GM18507 (cell line): ENCODE measurements at places on chromosomes 16 and 17.
A peak's percentile ranks its signal among the peaks of the same experiment; 100 is the strongest.

DNA sequence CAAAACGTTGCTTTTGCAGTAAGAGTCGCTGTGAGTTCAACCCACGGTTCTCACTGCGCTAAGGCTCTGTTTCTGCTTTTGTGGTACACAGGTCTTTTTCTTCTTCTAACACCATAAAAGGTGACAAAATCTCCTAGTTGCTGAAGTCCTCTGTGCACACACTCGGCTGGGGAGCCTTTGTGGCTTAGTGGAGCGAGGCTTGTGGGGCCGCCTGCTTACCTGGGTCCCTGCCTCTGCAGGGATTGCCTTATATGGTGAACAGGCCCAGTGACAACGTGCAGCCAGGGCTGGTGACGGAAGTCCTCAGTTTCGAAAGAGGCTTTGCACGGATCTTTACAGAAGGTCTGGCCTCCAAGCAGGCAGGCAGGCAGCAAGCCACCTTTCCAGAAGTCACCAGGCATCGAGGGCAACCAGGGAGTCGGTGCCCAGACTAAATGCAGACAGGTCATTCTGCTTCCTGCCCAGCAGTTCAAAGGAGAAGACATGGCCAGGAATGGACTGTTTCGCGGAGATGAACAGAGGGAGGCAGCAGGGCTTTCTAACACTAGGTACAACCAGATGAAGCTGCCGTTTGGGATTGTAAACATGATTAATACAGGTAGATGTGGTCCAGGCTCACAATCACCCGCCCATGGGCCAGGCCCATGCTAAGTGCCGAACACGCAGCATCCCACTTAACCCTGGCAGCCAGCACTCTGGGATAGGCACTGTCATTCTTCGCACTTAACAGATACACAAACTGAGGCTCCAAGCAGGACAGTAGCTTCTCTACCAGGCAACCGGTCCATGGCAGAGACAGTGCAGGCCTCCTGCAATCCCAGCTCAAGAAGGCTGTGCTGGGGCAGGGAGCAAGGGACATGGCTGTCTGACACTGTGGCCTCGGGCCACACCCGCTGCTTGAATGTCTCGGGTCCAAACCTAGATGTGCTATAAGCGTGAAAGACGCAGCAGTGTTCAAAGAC, 10.7 kb upstream of the MEAK7 start:
- DNase-seq: peak; percentile 78

GRCh38 chr17:45825792-45826191, 18.9 kb upstream of the SPPL2C start:
- no peak for DNase-seq

DNA sequence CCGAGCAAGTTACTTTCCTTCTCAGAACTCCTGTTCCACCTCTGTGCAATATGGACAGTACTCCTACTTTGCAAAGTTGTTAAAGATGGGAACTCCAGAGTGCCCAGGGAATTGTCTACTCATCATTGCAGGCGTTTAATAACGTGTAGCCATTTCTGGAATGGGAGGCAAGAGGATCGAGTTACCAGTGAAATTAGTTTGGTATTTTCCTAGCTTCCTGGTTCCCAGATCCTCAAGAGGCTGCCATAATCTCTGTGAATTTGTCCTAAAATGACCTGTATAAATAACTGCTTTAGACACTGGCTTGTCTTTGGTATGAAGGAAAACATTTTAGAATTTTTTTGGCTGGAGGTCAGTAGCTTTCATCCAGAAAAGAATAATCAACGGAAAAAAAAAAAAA, 27.7 kb downstream of the WWOX start:
- DNase-seq: no peak

- peak; percentile 80 for DNase-seq
These were observed 40.8 kb downstream of the METRNL start for GRCh38 chr17:83119987-83120864.

GRCh38 chr17:17702449-17703139, 21.3 kb downstream of the RAI1 start:
- no peak for DNase-seq

DNA sequence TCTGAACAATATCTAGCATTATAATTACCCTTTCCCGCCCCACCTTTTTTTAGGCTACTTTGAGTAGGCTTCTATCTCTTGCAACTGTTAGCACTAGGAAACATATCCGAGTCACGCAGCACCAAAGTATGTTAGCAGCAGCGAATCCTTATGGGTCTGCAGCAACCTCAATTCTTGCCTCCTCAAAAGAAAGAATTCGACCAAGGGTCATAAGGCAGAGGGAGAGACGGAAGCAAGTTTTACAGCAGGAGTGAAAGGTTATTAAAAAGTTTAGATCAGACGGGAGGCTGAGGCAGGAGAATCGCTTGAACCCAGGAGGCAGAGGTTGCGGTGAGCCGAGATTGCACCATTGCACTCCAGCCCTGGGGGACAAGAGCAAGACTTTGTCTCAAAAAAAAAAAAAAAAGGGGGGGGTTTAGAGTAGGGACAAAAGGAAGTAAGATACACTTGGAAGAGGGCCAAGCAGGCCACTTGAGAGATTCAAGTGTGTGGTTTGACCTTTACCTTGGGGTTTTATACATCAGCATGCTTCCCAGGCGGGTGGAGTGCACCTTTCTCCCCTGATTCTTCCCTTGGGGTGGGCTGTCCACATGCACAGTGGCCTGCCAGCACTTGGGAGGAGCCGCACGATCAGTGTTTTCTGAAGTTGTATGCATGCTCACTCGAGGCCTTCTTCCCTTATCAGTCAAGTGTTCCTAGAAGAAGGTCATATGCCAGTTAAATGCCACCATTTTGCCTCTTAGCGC, 67.7 kb downstream of the HLF start:
- no peak for DNase-seq

GRCh38 chr16:70601576-70602575, 44.5 kb upstream of the IL34 start:
- no peak for DNase-seq

GRCh38 chr16:14449790-14450480, 180.1 kb downstream of the PARN start:
- DNase-seq: no peak

DNA sequence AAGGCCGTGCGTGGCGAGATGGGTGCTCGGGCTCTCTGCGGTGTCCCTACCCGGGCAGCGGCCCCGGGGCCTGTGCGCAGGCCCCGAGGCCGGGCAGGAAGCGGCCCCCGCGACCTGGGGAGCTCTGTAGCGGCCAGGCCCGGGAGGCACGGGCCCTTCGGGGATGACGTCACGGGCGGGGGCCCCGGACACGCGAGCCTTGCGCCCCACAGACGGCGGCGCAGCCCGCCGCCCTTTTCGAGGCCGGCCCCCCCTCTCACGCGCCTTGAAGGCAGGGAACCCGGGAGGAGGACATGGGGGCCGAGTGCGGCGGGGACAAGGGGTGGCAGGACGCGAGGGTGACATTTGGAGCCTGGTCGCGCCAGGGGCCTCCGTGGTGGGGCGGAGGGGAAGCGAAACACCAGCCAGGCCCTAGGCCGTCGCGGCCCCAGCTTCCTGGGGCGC, 1.1 kb downstream of the RAI1 start:
- no peak for DNase-seq

DNA sequence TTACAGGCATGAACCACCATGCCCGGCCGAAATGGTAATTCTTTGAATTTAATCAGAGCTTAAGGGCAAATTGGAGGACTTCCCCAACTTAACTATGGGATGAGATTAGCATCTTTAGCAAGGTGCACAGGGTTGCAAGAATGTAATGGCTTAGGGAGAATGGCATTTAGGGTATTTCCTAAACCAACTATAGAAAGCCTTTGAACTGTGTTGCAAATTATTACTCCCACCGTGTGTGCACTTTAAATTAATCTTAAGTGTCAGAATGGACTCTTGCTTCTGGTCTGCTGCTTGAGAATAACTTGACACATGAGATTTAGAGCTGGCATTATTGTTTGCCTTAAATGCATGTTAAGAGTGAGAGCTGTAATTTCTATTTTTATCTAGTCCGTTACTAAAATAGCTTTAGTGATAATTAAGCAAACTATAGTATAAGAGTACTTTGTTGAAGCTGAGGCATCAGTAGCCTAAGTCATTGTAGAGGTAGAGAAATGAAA, 59.8 kb downstream of the TUBD1 start:
- DNase-seq: no peak

DNA sequence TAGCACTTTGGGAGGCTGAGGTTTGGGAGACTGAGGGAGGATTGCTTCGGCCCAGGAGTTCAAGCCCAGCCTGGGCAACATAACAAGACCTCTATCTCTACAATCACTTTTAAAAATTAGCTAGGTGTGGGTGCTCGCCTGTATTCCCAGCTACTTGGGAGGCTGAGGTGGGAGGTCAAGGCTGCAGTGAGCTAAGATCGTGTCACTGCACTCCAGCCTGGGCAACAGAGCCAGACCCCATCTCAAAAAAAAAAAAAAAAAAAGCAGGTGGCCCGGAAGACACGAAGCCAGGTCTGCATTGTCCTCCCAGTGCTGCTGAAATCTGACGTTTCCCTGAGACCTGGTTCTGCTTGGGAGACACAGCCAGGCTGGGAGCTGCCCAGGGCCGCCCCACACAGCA, 18.8 kb upstream of the TIMP2 start:
- no peak for DNase-seq
